Fibroblast of pulmonary artery (primary cell): ENCODE measurements at places on chromosomes 12 and 14.

DNA sequence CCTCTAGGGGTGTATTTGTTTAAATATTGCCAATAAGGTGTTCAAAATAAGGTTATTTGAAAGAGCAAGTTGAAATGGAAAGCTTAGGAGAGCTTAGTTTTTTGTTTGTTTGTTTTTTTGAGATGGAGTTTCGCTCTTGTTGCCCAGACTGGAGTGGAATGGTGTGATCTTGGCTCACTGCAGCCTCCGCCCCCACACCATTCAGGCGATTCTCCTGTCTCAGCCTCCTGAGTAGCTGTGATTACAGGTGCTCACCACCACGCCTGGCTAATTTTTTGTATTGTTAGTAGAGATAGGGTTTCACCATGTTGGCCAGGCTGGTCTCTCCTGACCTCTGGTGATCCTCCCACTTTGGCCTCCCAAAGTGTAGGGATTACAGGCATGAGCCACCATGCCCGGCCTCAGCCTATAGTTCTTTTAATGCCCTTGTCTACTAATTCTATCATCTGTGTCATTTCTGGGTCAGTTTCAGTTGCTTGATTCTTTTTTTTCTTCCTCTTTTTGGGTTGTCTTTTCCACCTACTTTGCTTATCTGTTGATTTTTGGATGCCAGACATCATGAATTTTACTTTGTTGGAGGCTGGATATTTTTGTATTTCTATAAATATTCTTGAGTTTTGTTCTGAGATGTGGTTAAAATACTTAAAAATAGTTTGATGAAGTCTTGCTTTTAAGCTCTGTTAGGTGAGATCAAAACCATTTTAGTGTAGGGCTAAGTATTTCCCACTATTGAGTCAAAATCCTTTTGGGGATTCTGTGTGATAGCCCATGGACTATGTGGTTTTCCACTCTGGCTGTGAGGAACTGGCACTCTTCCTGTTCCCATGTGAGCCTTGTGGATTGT, 18.7 kb downstream of the RCOR1 start:
- DNase-seq = no peak

- peak; percentile 75 for DNase-seq
Measured at GRCh38 chr12:65699251-65699650, 125.0 kb upstream of the HMGA2 start.

DNA sequence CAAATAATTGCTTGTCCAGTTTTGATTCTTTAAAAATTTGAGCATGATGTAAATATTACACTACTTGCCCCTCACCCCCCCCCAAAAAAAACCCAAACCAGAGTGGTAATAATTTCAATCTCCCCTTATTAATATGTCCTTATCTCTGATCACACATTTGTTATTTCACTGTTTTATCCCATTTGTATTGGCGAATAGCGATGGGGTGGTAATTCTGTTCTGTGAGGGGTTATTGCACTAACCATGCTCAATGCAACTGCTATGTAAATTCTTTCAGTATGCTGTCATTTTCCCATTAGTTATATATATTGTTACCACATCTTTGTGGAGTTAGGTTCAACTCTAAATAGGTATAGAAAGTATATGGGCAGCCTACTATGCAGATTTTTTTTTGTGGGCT, 1.1 kb downstream of the RIMKLB start:
- peak; percentile 32 for DNase-seq

- DNase-seq = no peak
Measured at GRCh38 chr14:94127330-94127729, 2.1 kb downstream of the IFI27L2 start.

DNA sequence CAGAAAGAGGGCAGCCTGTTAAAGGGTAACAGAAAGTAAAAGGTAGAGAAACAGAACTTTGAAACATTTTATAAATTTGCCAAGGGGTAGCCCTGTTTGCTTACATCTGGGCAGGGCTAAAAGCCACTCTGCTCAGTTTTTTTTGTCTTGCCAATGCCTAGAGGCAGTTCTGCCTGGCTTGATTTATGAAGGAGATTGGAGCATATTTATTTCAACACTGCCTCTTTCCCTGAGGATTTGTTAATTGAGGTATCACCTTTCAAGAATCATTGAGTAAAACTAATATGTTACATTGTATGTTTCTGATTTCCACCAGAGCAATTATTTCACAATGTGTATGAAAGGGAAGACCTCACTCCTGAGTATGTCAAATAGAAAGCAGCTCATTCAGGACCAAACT, 160.8 kb downstream of the GXYLT1 start:
- no peak for DNase-seq

DNA sequence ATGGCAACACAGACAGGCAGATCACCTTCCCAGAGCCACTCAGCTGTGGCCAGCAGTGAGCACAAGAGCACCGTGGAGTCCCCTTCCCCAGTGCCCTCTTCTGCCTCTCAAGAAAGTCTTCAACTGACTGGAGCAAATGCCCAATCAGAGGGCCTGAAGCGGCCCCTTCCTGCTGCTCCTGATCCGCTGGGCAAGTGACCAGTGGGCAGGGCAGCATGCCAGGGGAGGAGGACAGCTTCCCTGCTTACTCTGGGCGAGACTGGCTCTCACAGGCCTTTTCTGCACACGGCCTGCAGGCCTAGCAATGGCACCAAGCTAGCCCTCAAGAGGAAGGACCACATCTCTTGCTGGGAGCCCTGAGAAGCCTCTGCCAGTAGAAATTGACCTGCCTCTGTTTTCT, 890 bp downstream of the KRT71 start:
- no peak for DNase-seq

DNA sequence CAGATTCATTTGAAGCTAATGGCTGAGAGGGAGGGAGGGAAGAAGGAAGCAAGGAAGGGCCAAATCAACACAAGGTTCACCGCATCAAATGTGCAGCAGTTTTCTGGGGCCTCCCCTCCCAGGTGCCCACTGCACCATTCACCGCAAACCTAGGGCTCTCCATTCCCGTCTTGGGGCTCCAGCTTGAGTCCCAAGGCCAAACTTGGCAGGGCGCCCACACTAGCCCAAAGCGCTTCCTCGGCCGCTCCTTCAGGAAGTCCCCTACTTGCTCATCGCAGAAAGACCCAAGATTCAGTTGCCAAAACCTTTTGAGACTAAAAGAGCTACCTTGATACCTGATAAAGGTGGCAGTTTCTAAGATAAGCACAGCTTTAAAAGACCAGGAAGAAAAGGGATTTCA, 140.5 kb upstream of the FKBP4 start:
- no peak for DNase-seq

DNA sequence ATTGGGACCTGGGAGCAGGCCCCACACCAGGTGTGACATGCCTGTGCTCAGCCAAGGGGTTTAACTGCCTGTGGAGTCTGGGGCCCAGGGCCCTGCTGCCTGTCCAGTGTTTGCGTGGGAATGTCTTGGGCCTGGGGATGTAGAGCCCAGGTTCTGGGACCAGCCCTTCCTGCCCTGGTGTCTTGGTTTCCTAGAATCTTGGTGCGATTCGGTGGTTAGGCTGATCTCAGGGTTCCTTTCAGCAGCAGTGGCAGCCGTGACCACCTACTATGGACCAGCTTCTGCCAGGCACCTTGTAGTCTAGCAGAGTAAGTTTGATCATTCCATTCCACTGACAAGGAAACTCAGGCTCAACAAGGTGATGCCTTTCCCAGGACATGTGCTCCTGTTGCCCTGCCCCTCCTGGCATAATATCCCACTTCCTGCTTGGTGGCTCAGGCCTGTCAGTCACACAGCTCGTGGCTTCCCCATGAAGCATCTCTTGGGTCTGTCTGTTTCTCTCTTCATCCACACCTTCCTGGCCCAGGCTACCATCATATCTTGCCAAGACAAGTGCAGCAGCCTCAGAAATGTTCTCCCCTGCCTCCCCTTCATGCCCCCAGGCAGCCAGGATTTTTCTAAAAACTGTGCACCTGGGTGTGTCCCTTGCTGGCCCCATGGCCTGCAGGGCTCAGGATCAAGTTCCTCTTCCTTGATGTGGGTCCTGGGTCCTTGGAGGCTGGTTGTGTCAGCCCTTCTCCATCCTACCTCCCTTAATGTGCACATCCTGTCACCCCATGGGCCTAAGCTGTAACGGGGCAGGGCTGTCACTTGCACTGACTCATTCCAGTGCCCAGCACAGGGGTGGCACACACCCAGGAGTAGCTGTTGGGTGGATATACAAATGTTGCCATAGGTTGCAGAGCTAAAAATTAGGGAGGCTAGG, 101.6 kb downstream of the SLC25A47 start:
- no peak for DNase-seq

DNA sequence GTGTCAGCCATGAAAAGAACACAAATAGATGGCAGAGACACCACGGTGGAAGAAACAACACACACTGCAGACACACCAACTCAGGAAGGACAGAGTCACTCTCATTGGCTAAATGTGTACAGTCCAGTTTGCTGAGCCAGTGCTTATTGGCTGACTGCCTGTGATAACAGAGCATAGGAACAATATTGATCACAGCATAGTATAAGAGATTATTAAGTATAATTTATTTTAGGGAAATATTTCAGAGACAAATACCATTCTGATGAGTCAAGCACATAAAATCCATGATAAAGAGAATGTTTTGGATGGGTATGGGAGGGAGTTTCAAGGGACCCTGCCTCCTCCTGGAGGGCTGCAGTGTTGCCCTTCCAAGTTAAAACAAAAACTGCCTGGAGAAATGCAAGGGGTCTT, 50.9 kb downstream of the BTG1 start:
- peak; percentile 35 for DNase-seq

DNA sequence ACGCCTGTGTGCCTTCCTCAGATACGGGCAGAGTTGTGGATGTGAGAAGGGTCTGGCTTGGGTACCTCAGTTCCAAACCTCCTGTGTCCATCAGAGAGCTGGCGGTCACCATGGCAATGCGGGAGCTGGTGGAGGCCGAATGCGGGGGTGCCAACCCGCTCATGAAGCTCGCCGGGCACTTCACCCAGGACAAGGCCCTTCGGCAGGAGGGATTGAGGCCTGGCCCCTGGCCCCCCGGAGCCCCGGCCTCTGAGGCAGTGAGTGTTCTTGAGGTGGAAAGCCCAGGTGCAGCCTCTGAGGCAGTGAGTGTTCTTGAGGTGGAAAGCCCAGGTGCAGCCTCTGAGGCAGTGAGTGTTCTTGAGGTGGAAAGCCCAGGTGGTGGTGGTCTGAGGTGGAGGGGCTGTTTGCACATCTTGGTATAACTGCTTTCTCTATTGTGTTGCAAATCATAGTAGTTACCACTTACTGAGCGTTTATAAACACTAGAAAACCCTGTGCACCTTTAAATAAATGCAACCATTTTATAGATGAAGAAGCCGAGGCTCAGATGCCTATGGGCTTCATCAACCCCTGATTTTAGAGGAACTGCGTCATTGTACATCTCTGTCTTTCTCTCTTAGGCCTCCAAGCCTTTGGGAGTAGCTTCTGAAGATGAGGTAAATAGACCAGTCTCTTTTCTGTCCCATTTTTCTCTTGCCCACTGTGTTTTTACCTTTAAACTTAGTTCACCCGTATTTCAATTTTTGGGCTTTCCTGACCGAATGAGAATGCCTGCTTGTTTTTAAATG, 976 bp downstream of the PEX5 start:
- DNase-seq = peak; percentile 14

DNA sequence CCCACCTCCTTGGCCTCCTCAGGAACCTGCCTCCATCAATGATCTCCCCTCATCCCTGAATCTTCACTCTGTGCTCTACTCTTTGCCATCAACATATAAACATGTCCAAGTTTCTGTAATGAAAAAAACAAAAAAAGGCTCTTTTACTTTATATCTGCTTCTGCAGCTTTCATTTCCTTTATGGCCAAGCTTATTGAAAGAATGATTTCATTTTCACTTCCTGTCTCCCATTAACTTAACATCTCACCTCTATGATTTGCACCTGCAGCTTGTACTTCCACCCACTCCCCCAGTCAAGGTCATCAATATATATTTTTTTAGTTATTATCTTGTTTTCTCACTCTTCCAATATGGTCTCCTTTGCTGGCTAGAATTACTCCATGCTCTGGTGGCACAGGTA, 15.6 kb upstream of the RNU6-7 start:
- no peak for DNase-seq

GRCh38 chr14:77761205-77761931, 412 bp upstream of the SNW1 start:
- DNase-seq = peak; percentile 96

GRCh38 chr14:99011385-99011784, 260.6 kb downstream of the BCL11B start:
- DNase-seq = no peak

- DNase-seq = no peak
Measured at GRCh38 chr14:37573356-37573755, 21.7 kb downstream of the FOXA1 start.

GRCh38 chr12:110012137-110012536, 12.9 kb downstream of the ANKRD13A start:
- DNase-seq = no peak

DNA sequence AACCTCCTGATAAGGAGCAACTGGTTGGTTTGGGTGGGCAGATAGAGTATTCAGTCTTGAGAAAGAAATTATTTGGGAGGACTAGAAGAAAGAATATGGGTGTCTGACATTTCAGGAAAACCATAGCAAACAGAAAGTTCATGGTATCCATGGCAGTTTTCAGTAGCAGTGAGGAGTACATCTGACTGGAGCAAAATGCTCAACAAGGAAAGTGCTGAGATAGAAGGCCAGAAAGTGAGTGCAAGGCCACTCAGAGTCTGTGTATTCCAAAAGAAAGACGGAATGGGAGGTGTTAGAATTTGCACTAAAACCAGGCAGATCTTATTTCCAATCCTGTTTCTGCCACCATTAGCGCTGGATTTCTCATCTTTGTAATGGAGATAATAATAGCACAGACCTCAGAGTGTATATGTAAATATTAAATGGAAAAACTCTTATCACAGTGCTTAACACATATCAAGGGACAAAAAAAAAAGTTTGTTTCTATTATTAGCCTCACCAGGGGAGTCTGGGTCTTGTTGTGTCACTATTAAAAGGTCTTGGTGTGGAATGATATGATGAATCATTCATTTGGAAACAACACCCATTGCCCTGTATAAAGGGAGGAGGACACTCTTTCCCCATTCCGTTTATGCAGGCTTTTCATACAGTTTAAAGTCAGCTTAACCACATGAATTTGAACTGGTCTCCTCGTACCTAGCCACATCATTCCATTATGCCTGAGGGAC, 349.8 kb downstream of the IPO8 start:
- no peak for DNase-seq

DNA sequence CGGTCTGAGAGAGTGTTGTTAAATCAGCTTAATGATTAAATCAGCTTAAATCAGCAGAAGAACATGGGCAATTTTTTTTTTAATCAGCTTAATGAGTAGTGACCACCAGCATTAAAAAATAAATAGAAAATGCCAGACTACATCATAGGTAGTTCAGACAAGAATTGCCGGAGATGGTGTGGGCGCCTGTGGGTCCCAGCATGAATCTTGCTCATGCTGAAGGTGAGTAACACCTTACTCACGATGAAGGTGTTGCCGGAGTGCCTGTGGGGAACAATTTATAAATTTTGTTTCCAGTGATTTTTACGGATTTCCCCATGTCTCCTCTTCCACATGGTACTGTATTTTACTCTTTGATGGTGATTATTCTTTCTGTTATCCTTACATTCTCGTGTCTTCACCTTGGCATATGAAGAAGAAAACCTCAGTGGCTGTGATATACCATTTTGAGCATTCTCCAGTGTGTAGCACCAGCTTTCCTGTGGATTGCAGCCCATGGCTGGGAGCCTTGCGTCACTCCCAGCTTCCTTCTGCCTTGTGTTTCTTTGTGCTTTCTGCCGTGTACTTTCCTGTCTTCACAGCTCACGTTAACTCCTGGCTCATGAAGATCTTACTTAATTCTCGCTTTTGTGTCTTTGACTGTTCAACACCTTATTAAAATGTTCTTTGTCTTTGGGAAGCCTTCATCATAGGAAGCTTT, 4.7 kb downstream of the TDRD9 start:
- DNase-seq = no peak

- DNase-seq = no peak
Measured at GRCh38 chr14:91857614-91858013, 9.7 kb downstream of the TC2N start.

GRCh38 chr14:36057452-36058116, 118.9 kb downstream of the PTCSC3 start:
- DNase-seq = no peak
